ENCODE measurements at places on chromosomes 1 and 21.

- DNase-seq: no peak
Measured at GRCh38 chr1:25105836-25106235, 126.5 kb downstream of the SYF2 start.

GRCh38 chr1:202113690-202114300 is 8.9 kb upstream of the GPR37L1 start:
- DNase-seq: no peak

DNA sequence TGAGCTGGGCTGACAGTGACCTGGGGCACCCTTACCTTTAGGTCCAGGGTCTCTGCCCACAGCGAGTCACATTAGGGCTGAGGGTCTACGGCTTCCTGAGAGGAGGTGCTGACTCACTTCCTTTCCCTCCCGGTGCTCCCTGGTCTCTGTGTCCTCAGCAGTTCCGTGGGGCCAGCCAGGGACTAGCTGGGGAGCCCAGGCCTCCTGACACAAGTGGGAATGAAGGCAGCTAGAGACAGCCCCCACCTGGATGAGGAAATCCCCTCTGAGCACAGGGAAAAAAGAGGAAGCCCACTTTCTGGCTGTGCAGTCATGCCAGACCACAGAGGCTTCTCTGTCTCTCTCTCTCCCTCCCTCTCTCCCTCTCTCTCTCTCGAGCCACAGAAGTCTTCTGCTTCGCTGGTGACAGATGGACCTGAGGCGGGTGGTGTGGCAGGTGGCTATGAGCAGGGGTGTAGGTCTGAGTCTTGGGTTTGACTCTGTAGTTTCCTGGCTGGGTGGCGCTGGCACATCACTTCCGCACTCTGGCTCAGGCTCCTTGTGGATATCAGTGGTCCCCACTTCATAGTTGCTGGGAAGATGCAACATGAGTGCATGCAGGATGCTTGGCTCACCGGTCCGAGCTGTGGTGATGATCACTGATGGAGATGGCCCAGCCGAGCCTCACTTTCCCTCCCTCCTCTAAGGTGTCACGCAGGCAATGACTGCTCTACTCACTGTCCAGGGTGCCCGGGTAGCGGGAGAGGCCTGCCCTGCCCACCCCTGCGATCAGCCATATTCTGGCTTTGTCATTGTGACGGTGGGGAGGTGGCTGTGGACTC is 3.5 kb downstream of the SLC66A1 start:
- DNase-seq: no peak

GRCh38 chr1:213484333-213484732 is 433.3 kb downstream of the RPS6KC1 start:
- no peak for DNase-seq

DNA sequence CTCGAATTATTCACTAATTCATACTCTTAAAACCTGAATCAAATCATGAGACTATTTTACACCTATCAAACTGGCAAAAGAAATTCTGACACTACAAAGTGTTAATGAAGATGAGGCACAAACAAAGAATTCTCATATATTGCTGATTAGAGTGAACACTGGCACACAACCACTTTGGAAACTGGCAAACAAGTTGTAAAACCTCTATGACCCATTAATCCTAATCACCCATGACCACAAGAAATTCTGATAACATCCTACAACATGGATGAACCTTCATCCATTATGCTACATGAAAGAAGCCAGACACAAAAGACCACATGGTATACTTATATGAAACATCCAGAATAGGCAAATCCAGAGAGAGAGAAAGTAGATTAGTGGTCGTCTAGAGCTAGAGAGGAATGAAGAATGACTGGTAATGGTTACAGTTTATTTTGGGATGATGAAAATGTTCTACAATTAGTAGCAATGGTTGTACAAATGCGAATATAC is 8.5 kb downstream of the GPBP1L1 start:
- DNase-seq: no peak

GRCh38 chr1:224739303-224739996 is 123.3 kb downstream of the CNIH3 start:
- DNase-seq: no peak

DNA sequence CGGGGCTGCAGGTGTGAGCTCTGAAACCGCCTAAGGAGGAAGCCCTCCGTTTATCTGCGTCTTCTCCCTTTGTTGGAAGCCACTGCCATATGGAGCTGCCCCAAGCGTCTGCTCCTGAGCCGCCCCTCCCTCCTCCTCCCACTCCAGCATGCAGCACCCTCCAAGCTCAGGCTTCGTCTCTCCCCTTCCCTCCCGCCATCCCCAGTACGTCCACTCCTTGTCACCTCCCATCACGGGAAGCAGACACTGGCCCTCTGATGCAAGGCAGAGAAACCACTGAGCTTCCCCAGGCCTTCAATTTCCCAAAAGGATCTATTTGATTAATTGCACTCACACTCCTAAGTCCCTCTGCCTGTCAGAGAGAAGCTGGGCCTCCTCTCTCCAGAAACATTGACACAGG is 52.5 kb downstream of the NFASC start:
- DNase-seq: no peak

DNA sequence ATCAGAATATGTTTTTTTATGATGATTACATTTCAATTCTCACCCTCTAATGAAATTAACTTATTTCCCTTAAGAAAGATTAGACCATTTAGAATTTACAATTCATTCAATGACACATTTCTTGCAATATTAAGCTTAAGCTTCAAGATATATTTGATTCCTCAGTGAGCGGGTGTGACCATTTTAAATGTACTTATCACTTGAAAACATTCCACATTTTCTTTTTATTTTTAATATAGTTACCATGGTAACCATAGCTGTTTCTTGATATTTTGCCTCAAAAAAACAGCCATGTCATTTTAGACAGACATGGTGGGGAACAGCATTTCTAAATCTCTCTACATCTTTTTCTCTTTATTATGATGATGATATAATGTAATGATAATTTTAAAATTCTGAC is 1029.0 kb upstream of the B3GALT2 start:
- DNase-seq: no peak

DNA sequence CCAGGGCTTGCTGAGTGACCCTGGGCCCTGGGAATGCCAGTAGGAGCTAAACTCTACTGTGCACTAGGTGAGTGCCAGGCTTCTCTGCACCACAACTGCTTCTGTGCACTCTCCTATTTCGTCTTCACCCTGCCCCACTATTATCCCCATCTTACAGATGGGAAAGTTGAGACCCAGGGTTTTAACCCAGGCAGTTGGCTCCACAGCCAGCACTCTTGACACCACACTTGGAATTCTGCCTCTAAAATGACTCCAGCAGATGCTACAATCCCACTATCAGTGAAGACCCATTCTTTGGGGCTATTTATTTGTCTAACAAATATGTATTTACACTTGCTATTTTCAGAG is 56.1 kb downstream of the FOXO6 start:
- DNase-seq: no peak

- DNase-seq: no peak
Measured at GRCh38 chr1:7831458-7831857, 21.4 kb downstream of the UTS2 start.

GRCh38 chr1:56390232-56390867 is 189.0 kb downstream of the PLPP3 start:
- DNase-seq: no peak

DNA sequence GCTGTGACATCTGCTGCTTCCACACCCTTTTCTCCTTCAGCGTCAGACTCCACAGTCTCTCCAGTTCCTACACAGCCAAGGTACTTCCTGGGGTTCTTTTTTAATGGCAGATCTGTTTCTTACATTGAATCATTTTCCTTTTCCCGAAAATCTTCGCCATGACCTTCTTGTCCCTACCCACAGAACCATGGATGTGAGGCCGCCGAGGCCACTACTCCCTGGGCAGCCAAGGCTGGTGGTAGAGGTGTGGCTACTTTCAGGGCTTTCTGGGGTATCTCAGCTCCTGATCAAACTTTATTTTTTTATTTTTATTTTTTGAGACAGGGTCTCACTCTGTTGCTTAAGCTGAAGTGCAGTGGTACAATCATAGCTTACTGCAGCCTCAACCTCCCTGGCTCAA is 9.5 kb upstream of the LIN9 start:
- DNase-seq: no peak

DNA sequence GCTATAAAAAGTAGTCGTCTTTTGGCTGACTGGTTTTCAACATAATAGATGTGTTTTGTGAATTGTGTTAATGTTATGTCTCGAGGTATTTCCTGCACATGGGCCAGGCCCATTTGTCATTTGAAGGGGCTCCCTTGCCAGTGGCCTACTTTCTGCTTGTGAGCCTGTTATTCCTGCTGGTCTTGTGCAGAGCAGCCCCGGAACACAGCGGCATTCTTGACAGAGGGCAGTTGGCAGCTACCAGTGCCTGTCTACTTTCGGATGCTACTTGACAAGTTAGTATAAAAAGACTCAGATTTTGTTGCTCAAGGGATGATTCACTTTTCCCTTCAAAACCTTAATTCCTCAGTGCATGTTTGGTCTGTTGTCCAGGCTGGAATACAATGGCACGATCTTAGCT is 28.5 kb downstream of the PGM1 start:
- no peak for DNase-seq

GRCh38 chr1:48566492-48566891 is 94.5 kb upstream of the SPATA6 start:
- no peak for DNase-seq

GRCh38 chr21:44618504-44618903 is 6.6 kb downstream of the KRTAP10-8 start:
- DNase-seq: no peak

DNA sequence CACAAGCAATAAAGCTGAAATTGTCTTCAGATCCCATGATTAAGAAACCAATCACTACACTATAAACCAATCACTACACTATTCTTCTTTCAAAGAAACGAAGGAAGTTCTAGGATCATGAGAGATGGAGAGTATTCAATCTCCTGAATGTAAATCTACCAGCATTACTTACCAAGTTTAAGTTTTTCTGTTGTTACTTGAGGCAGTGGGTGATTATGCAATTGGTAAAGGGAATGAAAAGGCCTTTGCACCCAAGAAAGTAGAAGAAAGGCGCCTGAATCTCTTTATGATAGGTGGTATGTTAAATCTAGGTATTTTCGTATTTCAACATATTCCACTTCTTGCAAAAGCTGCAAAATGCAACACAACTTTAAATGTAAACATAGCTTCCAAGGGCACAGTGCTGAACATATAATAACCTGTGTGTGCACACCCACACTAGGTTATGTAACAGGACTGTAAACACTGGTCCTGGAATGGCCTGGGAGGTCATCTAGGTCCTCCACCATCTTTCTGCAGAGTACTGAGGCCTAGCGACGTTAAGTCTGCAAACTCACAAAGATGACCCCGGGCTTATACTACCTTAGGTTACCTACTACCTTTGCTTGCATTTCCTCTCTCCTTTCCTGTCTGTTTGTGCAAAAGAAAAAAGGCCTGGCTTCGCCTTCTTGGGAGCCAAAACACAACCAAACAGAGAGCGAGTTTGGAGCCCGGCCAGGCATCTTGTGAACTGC is 1.1 kb upstream of the UAP1 start:
- no peak for DNase-seq

- DNase-seq: no peak
Measured at GRCh38 chr1:90841473-90841872, 124.4 kb upstream of the BARHL2 start.

GRCh38 chr1:203581841-203582240 is 44.8 kb upstream of the ATP2B4 start:
- DNase-seq: no peak

GRCh38 chr1:206516728-206516990 is 9.3 kb downstream of the RASSF5 start:
- no peak for DNase-seq

GRCh38 chr21:42703965-42704364 is 50.5 kb downstream of the PDE9A start:
- DNase-seq: no peak

DNA sequence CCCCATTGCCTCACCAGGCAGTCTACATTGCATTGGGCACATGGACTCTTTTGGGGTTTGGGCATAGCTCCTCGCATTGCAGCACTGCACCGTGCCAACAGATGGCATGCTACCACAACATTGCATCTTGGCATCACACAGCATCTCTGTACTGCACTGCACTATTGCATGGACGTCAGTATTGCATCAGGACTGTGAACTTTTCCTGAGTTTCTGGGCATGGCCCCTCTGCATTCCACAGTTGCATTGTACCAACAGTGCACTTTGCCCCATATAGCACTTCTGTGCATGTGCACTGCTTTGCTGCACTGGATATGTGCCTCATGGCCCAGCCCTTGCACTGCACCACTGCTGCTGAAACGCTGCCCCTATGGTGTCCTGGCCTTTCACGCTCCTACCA is 9.6 kb downstream of the PTPRU start:
- no peak for DNase-seq

GRCh38 chr21:39976800-39977199 is 109.6 kb downstream of the PCP4 start:
- DNase-seq: no peak

DNA sequence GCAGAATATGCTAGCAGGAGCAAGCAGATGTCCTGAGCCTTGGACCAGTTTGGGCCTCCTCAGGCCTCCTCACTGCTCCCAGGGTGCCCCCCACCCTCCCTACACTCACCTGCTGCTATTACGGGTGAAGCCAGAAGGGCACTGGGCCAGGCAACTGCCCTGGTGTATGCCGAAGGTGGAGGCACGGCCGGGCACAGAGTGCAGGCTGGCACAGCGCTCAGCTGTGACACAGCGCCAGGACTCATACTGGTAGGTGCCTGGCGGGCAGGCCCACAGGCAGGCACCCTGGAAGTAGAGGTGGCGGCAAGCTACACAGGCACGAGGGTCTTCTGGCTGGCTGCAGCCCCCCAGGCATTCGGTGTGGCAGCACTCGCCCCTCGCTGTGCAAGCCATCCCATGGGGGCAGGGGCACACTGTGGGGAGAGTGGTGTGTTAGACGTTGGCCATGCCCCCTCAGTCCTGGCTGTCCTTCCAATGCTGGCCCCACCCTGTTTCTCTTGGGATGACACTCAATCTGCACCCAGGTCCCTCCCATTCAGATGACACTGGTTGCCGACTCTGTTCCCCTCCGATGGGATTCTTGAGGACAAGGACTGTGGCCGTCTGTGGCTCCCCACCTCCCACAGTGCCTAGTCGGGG is 7.0 kb downstream of the INSRR start:
- no peak for DNase-seq

DNA sequence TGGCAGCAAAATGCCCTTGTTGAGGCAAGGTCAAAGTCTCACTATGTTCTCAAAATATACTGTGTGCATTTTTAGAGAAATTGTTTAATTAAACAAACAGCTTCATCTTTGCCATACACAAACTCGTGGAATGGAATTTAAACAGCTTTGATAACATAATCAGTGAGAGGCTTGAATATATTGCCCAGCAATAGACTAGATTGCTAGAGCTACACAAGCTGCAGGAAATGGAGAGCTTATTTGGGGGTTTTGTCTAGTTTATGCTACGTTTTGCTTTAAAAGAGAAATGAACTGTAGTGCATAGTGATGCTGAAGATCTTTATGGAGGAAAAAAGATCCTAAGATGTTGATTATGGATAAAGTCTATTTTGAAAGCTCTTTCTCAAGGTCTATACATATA is 166.8 kb upstream of the HMCN1 start:
- no peak for DNase-seq

- no peak for DNase-seq
Measured at GRCh38 chr1:167563579-167564246, 10.2 kb upstream of the CREG1 start.

- no peak for DNase-seq
Measured at GRCh38 chr21:44019568-44019958, 7.5 kb downstream of the TRAPPC10 start.

GRCh38 chr1:84611796-84612195 is 37.6 kb upstream of the CTBS start:
- no peak for DNase-seq

All from cortex of kidney (tissue), 1 donor.